ENCODE measurements at places on chromosomes 5 and 9.

- no peak for DNase-seq
Measured at GRCh38 chr5:83145882-83146331, 68.6 kb downstream of the XRCC4 start.

- DNase-seq = no peak
Measured at GRCh38 chr5:96292582-96293247, 140.3 kb downstream of the PCSK1 start.

DNA sequence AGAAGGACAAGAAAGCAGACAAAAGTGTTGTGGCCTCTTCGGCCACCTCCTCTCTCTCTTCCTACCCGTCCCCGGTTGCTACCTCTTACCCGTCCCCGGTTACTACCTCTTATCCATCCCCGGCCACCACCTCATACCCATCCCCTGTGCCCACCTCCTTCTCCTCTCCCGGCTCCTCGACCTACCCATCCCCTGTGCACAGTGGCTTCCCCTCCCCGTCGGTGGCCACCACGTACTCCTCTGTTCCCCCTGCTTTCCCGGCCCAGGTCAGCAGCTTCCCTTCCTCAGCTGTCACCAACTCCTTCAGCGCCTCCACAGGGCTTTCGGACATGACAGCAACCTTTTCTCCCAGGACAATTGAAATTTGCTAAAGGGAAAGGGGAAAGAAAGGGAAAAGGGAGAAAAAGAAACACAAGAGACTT, 2.4 kb downstream of the EGR1 start:
- no peak for DNase-seq

DNA sequence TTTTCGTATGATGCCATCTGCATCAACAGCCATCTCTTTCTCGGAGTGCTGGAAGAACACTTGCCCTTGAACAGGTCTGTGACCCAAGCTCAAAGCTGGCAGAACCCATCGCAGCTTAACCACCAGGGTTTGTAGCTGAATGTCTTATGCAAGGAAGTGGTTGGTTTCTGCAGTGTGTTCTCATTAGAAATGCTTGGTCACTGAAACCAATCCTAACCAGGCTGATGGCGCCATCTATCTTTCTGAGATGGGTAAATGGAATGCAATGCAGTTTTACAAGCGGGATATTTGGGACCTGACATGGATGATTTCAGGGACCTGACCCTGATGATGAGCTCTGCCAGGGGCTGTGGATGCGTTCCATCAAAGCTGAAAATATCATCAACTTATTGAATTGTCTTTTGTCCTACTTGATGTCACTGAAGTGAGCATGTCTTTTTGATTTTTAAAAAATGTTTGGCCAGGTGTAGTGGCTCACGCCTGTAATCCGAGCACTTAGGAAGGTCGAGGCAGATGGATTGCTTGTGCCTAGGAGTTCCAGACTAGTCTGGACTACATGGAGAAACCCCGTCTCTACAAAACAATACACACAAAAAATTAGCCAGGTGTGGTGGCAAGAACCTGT, 28.7 kb downstream of the DMRT3 start:
- DNase-seq = no peak

- DNase-seq = no peak
Measured at GRCh38 chr9:82680179-82680935, 382.6 kb downstream of the RASEF start.

DNA sequence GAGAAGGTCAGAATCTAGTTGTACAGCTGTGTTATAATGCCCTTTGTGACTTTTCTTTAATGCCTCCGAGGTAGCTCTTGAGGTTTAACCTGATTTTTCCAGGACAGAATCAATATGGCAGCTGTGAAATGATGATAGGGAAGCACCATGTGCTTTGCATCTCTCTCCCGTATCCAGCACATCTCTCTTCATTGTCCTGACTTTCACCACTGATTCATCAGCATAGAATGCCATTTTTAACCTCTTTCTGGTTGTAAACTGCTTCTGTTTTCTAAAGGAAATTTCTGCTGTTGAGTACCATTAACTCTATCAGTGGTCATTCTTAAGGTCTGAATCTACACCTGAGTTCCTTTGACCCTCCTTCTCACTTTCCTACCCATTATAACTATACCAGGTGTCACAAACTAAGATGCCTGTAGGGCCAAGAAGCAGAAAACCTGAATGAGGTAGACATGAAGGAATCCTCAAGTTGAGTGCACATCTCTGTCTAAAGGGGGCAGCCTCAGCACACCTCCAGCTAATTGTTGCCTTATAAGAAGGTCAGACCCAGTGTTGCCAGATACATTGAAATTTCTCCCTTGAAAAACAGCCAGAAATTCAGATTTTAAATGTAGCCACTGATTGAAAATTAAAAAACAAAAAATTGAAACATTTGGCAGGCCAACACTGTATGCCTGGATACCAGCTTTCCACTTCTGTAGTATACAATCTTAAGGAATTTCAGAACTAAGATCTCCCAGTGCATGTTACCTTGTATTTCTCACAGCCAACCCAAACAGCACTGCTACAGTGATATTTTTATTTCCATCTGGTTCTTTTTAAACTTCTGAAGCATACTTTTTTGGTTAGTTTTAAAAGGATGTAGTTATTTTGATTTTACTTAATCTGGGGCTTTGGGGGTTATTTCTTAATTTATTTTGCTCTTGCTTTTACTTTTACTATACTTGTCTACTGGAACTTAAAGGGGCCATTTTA, 35.8 kb upstream of the TLX3 start:
- DNase-seq = no peak

- no peak for DNase-seq
Measured at GRCh38 chr9:137515338-137515724, 34.9 kb downstream of the PNPLA7 start.

GRCh38 chr5:107285772-107286171, 385.0 kb downstream of the EFNA5 start:
- no peak for DNase-seq

All from CD4-positive, alpha-beta memory T cell (primary cell).